ENCODE measurements at places on chromosomes 5 and 9.
A peak's percentile ranks its signal among the peaks of the same experiment; 100 is the strongest.

DNA sequence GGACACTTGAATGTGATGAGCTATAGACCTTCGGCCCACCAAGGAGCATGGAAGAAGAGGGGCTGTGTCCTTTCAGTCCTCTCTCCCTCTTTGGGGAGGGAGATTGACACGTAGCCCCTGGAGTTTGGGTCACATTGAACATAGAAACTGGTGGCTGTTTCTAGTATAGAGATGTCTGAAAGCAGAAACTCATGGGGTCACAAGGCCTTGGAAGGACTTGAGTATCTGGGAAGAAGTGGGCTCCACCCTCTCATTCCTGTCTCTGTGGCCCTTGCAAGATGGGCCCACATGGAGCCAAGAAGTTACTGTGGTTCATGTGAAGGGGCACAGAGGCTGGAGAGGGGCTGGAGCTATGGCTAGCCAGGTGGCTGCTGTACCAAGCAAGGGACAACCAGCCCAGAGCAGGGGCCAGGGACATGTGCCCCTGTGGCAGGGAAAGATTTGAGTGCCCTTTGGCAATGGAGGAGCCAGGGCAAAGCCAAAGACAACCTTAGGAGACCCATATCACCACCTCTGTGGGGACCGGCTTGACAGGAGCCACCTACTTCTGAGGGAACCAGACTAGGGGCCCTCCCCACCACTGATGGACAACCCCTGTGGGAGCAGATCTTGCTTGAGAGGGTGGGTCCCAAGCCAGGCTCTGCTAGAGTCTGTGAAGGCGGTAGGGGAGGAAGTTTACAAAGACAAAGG lies 12.8 kb upstream of the ANGPTL2 start:
- DNase-seq: no peak

- DNase-seq: no peak
Measured at GRCh38 chr5:133878236-133878555, 90.2 kb downstream of the C5orf15 start.

GRCh38 chr5:9861666-9862256 lies 231.6 kb upstream of the TAS2R1 start:
- DNase-seq: no peak

DNA sequence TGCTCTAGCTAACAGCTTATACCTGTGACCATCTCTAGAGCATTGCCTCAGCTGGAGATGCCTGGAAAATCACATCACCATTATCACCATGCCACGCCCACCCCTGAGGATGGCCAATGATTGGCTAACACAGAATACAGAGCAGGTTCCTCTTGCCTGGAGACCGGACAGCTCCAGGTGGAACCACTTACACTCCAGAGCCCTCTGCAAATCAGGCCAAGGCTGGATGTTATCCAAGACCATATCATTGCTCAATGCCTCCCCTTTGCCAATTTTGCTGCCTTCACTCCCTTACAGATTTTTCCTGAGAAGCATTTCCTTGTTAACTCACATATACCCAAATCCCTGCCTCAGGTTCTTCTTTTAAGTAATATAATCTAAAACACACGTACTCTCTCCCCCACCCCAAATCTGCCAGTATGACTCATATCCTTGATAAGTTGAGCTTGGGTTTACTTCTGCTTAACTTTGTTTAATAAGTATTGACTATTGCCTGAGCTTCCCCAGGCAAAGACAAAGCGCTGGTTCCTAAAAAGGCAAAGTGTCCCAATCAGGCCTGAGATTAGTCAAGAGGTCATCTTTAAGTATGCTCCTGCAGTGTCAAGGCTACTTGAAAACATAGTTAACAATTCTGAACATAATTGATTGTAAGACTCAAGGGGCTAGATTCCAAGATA lies 309.6 kb downstream of the EPB41L4A start:
- peak; percentile 55 for DNase-seq

GRCh38 chr9:122374885-122375420 lies 4.1 kb downstream of the PTGS1 start:
- DNase-seq: peak; percentile 62

DNA sequence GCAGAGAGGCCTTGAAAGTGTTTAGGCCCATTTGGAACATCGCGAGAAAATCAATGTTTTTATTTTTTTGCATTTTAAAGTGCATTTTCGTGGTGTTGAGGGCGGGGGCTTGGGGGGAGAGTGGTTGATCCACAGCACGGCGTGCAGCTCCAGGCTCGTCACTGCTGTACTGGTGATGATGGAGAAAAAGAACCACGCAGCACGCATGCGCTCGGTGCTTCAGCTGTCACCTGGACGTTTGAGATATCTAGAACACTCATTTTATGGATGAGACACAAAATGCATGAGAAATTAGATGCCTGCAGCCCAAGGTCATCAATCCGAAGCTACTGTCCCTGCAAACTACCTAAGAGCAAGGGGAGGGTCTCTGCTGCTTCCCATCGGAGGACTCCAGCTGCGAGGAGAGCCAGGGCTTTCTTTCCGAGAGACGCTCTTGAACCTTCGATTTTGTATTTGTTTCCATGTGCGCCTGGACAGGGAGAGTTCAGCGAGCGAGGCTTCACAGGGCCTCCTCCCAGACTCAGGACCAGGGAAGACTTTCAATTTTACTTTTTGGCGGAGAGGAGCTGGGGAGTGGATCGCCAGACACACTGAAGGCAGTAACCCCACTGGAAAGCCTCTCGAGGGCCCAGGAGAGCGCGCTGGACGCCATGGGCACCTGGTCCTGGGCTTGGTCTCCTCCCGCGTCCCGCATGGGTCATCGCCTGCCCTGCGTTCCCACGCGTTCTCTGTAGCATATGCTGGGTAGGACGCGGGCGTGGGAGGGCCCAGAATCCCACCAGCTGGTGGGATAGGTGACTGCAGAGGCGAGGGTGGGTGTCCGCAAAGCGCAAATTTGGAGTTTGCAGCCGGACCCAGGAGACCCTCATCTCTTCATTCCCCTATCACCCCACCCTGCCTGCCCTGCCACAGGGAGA lies 2.5 kb downstream of the DMRT2 start:
- no peak for DNase-seq

- DNase-seq: peak; percentile 91
Measured at GRCh38 chr9:73143711-73144328, 7.8 kb upstream of the ANXA1 start.

GRCh38 chr9:69141851-69142250 lies 32.2 kb upstream of the TJP2 start:
- DNase-seq: no peak

DNA sequence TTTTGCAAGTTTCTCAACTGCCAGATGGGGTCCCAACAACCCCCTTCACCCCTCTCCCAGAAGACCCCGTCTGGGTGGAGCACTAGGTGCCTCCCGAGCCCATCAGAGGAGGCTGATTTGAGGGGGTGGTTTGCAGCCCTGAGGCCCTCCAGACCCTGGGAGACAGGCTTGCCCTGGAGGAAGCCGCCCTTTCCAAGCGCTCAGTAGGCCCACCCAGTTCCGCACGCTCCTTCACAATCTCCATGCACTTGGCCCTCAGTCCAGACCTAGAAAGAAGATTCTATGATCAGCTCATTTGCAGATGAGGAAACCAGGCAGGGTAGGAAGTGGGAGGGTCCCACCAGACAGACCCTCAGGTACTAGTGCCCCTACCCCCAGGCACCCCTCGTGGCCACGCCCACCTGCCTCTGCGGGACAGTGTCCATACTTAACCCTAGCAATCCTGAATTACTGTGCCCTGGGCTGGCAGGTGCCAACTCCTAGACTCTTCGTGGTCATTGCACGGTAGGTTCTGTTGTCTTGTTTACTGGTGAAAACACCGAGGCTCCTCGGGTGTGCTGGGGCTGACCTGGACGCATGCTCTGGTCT lies 22.3 kb downstream of the OR2V1 start:
- no peak for DNase-seq

DNA sequence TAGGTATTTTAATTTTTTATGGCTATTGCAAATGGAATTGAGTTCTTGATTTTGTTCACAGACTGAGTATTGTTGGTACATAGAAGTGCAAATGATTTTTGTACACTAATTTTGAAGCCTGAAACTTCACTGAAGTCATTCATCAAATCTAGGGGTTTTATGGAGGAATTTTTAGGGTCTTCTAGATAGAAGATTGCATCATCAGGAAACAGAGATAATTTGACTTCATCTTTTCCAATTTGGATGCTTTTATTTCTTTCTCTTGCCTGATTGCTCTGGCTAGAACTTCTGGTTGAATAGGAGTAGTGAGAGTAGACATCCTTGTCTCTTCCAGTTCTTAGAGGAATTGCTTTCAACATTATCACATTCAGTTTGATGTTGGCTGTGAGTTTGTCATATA lies 58.2 kb upstream of the SNCAIP start:
- no peak for DNase-seq

- no peak for DNase-seq
Measured at GRCh38 chr9:112783551-112783954, 33.0 kb downstream of the SNX30 start.

GRCh38 chr9:22044583-22044982 lies 35.5 kb upstream of the CDKN2B start:
- DNase-seq: no peak

DNA sequence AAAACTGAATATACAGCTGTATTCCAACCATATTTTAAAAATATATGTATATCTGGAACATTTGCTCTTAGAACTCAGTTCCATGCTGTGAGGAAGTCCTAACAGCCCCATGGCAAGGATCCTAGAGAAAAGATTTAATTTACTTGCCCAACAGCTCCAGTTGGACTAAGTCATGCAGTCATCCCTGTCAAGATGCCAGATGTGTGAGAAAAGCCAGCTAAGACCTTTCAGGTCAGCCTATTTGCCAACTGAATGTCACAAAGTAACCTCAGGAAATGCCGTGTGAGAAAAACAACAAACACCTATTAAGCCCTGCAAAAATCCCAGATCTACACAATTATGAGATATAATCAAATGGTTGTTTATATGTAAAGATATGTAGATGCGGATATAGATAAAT lies 416.3 kb downstream of the NR2F1-AS1 start:
- no peak for DNase-seq

- no peak for DNase-seq
Measured at GRCh38 chr9:121738968-121739367, 87.5 kb downstream of the DAB2IP start.

- DNase-seq: no peak
Measured at GRCh38 chr5:22627029-22627428, 226.1 kb downstream of the CDH12 start.

DNA sequence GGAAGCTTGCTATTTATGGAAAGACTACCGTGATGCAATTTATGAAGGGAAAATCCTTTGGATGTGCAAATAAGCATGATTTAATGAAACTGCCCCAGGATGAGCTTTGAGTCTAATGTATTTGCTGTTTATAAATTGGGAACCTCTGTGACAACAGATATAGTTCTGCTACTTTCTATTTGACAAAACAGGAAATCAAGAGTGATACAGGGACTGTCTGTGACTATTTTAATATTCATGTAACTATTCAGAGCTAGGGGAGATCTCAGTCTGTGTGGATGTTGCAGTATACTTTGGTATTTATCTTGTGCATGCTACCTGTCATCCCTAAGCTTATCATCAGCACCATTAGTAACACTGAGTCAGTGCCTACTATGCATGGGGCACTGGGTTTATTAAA lies 132.1 kb downstream of the PDZD2 start:
- DNase-seq: no peak

- DNase-seq: no peak
Measured at GRCh38 chr9:131582056-131582455, 36.7 kb downstream of the PRRT1B start.

- DNase-seq: no peak
Measured at GRCh38 chr5:34034534-34035327, 8.3 kb downstream of the C1QTNF3 start.

- no peak for DNase-seq
Measured at GRCh38 chr5:170563824-170564567, 60.2 kb downstream of the KCNIP1 start.

GRCh38 chr9:130053504-130054324 lies at the start of gene GPR107:
Gene GPR107, plus strand, starts transcription at chr9:130053906. Its CDS starts 27 bp downstream, at chr9:130053933.
- DNase-seq: peak; percentile 83

- DNase-seq: peak; percentile 30
Measured at GRCh38 chr5:141100243-141100805, at the start of gene PCDHB3. Gene PCDHB3, plus strand, starts transcription at chr5:141100473. Its CDS starts 177 bp downstream, at chr5:141100650.
